ENCODE measurements at places on chromosomes 12 and 14. TPM values are rescaled to one million over a fixed set of nuclear protein-coding genes. Genes with fewer than 3 reads are reported as not detected.

DNA sequence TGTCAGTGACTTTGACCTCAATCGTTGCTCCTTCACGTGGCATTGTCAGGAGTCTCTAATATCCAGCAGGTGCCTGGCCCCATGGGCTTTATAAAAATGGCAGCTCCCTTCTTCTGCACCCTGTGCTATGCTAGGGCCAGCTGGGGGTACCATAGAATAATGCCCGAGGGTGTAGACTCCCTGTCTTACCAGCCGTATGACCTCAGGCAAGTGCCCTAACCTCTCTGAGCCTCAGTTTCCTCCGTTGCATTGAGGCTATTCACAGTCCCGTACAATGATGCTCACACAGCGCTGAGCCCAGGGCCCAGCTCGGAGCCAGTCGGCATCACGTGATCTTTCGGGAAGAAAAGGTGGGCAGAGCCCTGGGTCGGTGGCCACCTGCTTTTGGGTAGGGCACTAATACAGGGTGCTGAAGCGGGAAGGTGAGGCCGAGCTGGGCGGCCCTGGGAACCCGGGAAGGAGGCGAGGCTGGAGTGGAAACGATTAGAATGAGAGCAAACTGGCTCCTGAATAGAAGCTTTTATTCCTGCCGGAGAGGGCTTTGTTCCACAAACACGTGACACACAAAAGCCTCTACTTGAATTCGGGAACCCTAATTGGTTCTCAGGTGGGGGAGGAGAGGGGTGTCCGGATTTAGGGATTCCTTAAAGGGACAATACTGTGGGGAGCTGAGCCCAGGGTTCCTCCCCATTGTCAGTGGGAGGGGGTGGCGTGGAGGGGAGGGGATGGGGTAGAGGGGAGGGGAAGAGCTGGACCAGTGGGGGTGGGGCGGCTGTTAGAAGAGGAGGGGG is 19.9 kb upstream of the MSI1 start:
- H3K27ac ChIP-seq: no peak overlapping the region
- no peak for DNase-seq
- H3K36me3 ChIP-seq: no peaks in the 10 kb centered on the region
- H3K4me3 ChIP-seq: no peak overlapping the region
- H3K27me3 ChIP-seq: peaks cover 3% of the 10 kb centered on the region

DNA sequence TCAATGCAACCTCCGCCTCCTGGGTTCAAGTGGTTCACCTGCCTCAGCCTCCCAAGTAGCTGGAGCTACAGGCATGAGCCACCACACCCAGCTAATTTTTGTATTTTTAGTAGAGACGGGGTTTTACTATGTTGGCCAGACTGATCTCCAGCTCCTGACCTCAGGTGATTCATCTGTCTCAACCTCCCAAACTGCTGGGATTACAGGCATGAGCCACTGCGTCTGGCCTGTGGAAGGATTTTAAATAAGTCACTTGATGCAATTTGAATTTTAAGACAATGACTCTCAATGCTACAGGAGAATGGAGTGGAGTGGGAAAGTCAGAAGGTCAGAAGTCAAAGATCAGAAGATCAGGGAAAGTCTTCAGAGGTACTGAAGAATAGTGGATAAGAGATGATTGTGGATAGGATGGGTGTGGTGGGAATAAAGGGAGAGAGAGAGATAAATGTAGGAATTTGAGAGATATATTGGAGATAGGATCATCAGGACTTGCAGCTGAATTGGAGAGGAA is 15.4 kb downstream of the TMEM52B start:
- DNase-seq: no peak
- no peaks in the 10 kb centered on the region for H3K4me1 ChIP-seq
- H3K4me3 ChIP-seq: no peak overlapping the region
- H3K36me3 ChIP-seq: no peaks in the 10 kb centered on the region
- no peak overlapping the region for H3K27ac ChIP-seq
- no peaks in the 10 kb centered on the region for H3K27me3 ChIP-seq

PTPN6 gene
- 174 TPM for total RNA-seq

DNA sequence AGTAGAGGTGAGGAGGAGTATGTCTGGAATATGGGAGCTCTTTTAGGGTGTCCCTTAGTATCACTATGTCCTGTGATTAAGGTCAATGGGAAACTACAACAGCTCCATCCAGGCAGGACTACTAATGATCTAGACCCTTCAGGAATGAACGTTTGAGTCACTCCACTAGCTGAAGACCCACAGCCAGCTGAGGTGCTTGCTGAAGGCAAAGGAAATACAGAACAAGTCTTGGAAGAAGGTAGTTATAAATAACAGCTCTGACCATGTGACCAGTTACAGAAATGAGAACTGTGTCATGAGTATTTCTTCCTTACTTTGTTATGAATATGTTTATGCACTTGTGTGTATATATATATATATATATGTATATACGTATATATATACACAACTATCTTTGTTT is 40.5 kb upstream of the USP44 start:
- DNase-seq: no peak
- H3K4me1 ChIP-seq: no peaks in the 10 kb centered on the region
- H3K27me3 ChIP-seq: peaks cover 3% of the 10 kb centered on the region
- H3K36me3 ChIP-seq: no peaks in the 10 kb centered on the region

TMCC3 gene
- total RNA-seq: 0.32 TPM

DNA sequence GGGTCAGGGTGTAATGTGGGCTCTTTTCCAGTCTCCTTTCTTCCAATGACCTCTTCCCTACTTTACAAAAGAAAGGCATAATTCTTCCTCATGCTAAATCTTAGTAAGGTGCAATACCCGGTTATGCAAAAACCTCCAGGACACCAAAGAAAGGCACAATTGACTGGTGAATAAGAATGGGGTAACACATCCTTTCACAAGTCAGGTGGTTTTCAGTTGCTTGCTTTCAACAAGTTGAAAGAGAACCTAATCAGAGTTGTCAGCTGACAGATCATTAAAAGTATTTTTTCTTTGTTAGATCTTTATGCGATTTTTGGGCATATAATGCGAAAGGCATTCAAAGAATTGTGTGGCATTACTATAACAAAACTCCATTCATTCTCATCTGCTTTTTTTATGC is 1.3 kb upstream of the AEBP2 start:
- peaks cover 28% of the 10 kb centered on the region for H3K4me1 ChIP-seq
- H3K27ac ChIP-seq: no peak overlapping the region
- DNase-seq: no peak
- no peaks in the 10 kb centered on the region for H3K36me3 ChIP-seq
- no peak overlapping the region for H3K4me3 ChIP-seq
- H3K27me3 ChIP-seq: no peaks in the 10 kb centered on the region

SDR9C7 gene
- not detected for total RNA-seq

ERC1 gene
- 46.5 TPM for total RNA-seq

DNA sequence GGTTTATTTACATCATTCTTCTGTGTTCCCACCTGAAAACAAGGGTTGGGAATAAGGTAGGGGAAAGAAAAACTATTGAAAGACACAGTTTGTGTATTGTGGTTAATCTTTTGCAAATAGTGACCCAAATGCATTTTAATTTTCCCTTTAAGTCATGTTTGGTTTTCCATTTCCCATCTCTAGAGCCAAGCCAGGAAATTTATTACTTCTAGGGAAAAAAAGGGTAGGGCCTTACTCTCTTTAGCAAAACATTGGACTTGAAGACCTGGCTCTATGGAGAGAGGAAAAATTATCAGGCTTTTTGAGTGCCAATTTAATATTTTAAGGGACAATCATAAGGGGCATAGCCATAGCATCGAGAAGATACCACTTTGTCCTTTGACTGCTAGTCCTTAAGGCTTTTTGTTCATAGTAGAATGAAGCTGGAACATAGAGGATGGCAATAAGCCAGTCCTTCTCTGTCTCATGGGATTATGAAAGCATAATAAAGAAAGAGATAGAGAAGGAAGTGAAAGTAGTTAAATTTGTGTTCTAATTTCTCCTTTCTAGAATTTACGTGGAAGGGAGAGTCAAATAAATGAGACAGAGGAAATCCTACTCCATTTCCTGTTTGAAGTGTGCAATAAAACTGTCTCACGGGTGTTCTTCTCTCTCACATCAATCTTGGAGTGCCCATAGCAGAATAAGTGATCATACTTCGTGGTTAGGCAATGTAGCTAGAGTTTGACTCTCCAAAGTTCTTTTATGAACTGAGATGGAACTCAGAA is 50.9 kb upstream of the PPFIA2 start:
- no peaks in the 10 kb centered on the region for H3K27me3 ChIP-seq
- H3K4me3 ChIP-seq: no peak overlapping the region
- no peaks in the 10 kb centered on the region for H3K36me3 ChIP-seq
- H3K27ac ChIP-seq: no peak overlapping the region
- no peak for DNase-seq

All from CD4-positive, CD25-positive, alpha-beta regulatory T cell (primary cell).